NCI-H2081 (cell line): ENCODE measurements at places on chromosomes 7 and 10.
A peak's percentile ranks its signal among the peaks of the same experiment; 100 is the strongest.

- DNase-seq = no peak
Observed at GRCh38 chr7:72267291-72267800, 144.8 kb downstream of the CALN1 start.

DNA sequence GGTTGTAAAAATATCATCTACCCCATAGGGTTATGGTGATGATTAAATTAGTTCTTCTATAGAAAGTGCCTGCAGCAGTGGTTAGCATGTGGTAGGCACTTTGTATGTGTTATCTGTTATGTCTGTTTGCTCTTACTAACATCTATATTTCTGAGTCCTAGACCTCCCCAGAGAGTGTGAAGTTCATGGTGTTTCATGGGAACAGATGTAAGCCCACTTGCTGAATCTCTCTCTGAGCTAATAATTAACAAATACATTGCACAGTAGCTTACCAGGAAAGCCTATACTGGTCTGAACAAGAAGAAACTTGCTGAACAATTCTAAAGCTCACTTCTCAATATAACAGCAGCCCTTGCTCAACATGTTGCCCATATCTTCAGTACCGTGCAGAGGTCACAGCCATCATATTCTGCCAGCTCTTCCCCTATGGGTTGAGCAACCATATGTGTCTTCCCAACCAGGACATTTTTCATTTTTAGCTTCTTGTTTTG lies 100.1 kb downstream of the NPSR1 start:
- no peak for DNase-seq

DNA sequence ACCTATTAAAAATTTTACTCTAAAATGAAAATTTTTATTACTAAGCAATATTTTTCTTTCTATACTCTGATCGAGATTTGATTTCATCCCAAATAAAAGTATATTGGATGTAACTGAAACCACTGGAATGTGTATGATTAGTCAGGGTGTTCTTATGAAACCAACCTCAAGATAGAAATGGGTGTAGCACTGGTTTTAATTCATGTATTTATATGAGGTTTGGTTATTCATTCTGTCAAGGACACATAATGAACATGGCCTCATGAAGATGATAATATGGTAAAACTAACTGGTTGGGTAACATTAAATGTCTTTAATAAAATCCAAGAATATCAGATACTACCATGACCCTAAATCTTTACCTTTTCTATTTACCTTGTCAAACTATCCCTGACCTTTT lies 197.7 kb downstream of the SEMA3A start:
- no peak for DNase-seq

DNA sequence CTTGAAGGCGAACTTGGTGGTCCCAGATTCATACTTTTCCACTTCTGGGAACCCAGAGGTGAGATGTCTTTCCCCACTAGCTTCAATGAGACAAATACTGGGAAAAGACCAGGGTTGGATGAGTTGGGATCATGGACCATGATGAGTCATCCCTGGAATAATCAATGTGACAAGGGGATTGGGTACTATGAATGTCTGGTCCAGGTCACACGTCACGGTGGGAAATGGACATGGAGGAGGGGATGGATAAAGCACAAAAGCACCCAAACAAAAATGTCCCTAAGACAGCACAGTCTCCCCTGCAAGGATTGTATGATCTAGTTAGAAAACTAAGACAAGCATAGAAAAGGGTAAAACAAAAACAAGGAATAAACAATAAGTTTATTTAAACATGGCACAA lies 12.4 kb upstream of the SORBS1 start:
- no peak for DNase-seq

DNA sequence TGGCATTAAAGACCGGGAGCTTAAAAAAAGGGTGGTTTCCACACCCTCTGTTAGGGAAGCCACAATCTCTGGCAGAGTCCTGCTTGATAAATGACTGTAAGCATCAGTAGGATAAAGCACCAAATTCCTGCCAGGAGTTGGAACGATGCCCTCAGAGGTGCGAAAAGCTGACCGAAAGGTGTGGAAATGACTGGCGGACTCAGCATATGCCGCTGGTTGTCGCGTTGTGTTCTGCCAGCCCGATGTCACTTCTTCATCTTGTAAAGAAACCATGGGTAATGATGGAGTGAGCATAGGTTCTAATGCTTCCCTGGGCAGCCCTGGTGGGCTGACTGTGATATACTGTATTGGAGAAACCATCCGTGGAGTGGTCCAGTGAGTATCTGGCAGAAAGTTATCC lies 62.4 kb downstream of the KIAA1549 start:
- no peak for DNase-seq

DNA sequence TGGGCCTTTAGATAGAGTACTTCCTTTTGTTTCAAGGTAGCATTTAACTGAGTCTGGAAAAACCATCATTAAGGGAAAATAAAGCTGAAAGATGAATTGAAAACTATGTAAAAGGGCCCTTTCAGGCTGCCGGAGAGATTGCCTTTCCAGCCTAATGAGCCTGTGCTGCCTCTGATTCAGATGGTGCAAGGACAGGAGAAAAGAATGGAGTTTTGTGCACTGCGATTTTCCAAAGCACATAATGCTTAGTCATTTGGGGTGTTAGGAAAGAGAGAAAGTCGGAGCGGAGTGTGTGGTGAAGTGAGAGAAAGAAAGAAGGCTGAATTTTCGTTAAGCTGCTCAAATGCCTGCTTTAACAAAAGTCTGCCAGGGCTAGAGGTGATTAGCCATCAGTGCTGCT lies 259.7 kb downstream of the PAXIP1 start:
- no peak for DNase-seq

GRCh38 chr10:22316286-22317075 lies at the start of gene COMMD3:
COMMD3 (plus strand) TSS chr10:22316388; CDS start chr10:22316418, 30 bp downstream.
- peak; percentile 66 for DNase-seq

DNA sequence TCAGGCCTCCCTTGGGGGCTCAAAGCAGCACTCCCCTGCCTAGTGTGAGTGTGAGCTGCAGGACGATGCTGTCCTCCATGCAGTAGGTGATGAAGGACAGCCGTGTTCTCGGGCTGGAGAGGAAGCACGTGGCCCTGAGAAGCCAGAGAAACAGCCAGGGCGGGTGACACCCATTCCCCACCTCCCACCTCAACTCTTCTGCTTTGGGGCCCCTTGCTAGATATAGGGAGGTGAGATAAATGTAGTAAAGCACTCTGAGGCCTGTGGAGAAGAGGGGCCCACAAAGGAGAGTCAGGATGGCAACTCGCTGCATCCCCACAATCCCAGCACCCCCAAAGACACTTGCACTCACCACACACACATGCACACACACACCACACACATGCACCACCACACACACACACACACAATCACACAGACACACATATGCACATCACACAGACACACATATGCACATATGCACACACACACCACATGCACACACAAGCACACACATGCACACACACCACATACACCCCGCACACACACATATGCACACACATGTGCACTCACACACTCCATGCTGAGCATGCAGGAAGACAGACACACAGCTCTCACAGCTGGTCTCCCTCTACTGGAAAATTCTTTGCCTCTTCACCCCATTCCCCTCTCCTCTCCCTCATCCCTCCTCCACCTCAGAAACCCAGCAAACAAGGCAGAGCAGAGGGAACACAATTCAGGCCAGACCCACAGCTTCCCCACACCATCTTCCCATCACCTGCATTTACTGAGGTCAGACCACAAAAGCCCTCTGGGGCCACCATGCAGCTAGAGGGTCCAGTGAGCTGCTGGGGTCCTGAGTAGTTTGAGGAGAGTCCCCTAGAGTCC lies 30.5 kb downstream of the ANXA8 start:
- no peak for DNase-seq

GRCh38 chr7:155824227-155824886 lies 12.1 kb upstream of the SHH start:
- no peak for DNase-seq

GRCh38 chr10:24944512-24945255 lies 7.7 kb downstream of the PRTFDC1 start:
- DNase-seq = no peak

GRCh38 chr10:59366290-59366689 lies 3.9 kb upstream of the FAM13C start:
- DNase-seq = no peak

DNA sequence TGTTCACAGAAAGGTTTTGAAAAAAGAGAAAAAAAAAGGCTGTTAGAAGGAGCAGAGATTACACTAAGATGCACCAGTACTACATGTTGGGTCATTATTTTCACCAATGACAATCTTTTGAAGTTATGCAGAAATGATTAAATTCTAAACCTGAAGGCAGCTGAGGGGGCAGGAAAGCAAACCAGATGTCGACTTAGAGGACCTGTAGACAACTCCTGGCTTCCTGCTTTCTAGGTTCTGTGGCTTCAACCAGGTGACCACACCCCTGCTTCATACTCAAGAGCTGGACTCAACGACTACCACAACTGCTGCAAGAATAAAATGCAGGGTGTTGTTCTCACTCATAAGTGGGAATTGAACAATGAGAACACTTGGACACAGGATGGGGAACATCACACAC lies 30.0 kb downstream of the MYOF start:
- DNase-seq = no peak

- DNase-seq = no peak
Observed at GRCh38 chr10:77835669-77836086, 90.9 kb downstream of the DLG5 start.

- DNase-seq = no peak
Observed at GRCh38 chr7:128879461-128879938, 16.8 kb downstream of the ATP6V1F start.

DNA sequence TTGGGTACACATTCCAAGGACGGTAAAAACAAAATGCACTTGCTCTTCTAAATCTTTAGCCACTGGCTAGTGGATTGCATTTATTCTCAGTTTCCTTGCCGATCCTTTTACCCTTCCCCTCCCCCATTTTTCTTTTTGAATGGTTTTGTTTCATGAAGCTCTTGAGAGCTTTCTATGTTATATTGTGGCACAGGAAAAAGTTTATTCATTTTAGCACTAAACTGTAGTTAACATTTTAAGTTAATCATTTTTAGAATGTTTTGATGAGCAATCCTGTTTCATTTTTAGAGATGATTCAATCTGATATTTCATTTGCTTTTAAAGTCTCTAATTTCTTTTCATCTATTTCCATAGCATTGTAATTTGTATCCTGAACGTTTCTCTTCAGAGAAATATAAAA lies 24.0 kb downstream of the ZEB1 start:
- DNase-seq = no peak

DNA sequence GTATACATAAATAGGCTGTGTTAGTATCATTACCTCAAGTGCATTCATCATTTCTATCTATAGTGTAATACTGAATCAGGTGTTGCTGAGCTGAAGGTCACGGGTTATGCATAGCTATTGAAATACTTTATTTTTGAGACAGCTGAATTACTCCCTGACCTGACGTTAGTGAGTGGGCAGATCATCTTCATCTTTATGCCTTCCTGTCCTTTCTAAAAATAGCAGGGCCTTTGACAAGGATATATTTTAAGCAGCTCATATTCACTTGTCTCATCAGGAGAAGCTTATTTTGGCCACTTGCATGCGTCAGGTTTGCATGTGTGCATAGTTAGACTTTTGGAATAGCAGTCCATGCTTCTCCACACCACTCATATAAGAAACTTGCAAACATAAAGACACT lies 63.6 kb upstream of the DKK1 start:
- DNase-seq = no peak

GRCh38 chr10:126432507-126432906 lies 44.2 kb upstream of the ADAM12 start:
- DNase-seq = no peak

- DNase-seq = no peak
Observed at GRCh38 chr7:75629044-75629443, 109.7 kb downstream of the HIP1 start.

DNA sequence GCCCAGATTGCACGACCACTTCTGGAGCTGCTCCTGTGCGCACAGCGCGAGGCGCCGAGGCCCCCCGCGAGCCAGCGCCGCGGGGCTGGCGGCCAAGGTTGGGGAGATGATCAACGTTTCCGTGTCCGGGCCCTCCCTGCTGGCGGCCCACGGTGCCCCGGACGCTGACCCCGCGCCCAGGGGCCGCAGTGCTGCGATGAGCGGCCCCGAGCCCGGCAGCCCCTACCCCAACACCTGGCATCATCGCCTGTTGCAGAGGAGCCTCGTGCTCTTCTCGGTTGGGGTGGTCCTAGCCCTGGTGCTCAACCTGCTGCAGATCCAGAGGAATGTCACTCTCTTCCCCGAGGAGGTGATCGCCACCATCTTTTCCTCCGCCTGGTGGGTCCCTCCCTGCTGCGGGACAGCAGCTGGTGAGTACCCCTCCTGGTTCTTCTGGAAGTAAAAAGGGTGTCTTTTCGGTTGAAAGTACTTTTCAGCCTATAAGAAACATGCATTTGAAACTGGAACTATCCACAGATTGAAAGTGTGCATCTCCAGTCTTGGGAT lies 683 bp downstream of the INSIG1 start:
- no peak for DNase-seq

GRCh38 chr10:104642658-104643302 lies 1.7 kb downstream of the SORCS3 start:
- peak; percentile 15 for DNase-seq

DNA sequence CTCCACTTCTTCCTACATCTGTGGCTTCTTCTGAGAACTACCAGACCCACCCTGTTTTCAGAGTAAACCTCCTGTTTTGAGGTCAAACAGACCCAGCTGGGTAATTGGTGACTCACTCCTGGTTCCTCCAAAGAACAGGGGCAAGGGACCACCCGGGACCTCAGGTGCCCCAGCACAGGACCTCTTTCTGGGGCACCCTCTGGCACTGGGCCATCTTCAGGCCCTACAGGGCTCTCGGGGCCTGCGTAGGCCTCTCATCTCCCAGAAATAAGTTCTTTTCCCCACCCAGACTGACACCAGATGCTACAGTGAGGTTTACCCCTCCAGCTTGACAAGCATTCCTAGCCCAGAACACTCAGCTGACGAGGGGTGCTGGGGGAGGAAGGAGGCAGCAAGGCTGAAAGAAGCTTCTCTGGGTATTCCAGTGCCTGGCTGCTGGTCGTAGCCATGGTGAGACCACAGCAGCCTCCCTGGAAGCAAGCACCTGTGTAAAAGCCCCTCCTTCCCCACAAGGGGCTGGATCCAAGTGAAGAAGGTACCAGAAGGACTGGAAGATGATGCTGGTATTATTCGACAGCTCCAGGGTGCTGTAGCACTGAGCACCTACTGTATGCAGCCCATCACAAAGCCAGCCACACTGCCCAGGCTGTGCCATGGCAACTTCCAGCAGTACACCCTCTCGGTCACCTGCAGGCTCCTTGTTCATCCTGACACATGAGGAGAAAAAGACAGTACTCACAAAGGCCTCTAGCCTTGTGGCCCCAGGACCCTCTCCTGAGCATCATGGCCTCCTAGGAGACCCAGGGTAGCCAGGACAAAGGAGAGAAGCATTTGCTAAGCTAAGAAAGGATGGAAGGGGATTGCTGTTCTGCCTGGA lies 47.4 kb downstream of the ALOX5 start:
- no peak for DNase-seq

- DNase-seq = no peak
Observed at GRCh38 chr7:139629392-139630082, 106.1 kb downstream of the CLEC2L start.
